HCEC 1CT (cell line): ENCODE measurements at places on chromosomes 2 and 18.

DNA sequence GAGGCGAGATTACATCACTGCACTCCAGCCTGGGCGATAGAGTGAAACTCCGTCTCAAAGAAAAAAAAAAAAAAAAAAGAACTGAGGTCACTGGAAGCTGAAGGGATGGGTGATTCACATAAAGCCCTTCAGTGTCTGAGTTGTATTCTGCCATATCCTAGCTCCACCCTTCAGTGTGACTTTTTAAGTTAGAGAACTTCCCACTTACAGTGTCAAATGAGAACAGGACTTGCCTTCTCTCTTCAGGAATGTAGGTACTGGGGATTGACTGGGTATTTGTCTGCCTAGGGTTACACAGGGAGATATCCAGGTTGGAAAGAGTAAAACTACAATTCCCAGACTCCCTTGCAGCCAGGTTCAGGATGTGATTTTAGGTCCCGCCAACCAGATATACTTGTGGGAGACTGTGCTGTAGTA, 37.9 kb downstream of the EHD3 start:
- no peak for DNase-seq

DNA sequence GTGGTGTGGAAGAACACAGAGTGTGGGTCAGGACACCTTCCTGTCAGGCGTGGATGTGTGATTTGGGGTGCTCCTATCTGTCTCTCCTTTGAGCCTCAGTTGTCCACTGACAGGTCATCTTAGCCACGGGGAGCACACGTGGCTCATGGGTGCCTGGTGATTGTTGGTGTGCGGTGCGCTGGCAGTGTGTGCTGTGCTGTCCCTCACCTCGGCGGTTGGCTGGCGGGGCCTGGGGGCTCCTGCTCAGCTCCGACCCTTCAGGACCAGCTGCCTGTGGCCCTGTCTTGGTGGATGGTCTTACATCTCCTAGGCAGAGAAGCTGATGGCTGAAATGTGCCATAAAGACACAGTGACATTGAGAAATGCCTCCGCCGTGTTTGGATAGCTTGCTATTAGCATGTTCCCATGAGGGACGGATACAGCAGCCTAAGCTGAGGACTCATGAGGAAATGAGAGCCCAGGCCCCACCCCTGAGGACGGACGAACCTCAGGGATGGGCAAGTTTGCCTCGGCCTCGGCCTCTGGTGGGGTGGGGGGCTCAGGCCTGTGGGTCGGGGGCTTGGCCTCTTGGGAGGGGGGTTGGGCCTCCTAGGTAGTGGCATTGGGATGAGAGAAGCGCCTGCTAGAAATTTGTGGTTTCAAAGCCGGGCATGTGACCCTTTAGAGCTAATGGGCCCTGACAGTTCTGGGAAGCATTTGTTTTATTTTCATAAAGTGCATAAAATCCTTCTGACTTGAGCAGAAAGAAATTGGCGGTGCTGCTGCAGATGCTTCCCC, 20.3 kb upstream of the ASB1 start:
- no peak for DNase-seq

DNA sequence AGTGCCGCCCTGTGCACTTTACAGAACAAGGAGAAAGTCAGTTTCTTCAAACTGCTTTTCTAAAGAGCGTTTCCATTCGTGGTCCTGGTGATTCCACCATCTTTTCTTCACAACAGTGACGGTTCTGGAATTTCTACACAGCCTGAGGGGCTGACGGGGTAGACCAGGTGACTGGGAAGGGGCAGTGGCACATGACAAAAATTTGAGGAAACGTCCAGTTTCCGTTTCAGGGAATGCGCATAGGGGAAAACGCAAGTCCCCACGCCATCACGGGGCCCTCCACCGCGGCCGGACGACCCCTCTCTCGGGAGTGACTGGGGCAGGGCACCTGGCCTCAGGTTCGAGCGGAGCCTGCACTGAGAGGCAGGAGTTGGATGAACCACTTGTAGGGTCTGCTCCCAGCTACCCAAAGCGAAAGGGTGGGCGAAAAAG, 980 bp upstream of the SPTBN1 start:
- DNase-seq: no peak

DNA sequence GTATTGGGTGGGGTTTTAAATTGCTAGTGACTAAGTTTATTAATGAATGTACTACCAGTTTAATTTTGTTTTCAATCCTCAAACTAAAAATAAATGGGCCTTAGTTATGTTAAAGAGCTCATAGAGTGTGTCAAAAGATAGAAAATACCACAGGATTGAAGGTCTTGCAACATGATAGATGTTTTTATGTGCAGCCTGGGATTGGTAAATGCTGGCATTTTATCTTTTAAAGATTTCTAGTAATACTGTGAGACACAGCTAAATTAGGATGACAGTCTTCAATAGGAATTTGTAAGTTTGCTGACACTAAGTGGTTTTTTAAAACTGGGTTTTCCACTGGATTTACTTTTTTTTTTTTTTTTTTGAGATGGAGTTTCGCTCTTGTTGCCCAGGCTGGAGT, 122.3 kb downstream of the HAUS1 start:
- peak; percentile 3 for DNase-seq

DNA sequence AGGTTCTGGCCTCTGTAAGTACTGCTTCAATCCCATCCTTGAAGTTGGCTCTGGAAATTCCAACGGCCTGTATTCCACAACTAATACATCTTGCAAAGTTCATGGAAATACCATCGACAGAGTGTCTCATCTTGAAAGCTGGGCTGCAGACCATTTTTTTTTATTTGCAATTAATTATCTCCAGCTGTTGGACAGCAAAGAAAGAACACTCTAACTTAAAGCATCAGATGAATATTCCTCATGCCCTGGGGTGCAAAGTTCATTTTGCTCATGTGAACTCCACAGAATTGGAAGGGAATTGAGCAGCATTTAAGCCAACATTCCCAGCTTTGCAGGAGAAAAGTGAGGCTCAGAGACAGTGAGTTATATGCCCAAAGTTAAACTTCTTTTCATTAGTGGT, 96.5 kb upstream of the PIEZO2 start:
- no peak for DNase-seq

DNA sequence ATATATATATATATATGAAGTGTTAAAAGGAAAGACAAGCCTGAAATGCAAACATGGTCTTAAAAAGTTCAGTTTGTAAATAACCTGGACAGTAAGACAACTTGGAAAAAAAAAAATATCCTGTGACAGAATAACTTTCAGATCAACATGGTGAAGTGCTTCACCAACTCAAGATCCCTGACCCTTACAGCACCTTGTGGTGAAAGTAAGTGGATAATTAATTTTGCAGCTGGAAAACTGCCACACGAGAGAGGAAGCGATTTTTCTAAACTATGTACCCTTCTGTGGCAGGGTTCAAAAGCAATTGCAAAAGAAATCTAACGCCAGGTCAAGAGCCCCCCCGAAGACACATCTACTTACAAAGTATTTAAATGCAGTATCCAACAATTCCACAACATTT, 95.8 kb downstream of the PAX3 start:
- no peak for DNase-seq

- DNase-seq: peak; percentile 84
Measured at GRCh38 chr2:51350100-51350499, 318.2 kb upstream of the NRXN1 start.

DNA sequence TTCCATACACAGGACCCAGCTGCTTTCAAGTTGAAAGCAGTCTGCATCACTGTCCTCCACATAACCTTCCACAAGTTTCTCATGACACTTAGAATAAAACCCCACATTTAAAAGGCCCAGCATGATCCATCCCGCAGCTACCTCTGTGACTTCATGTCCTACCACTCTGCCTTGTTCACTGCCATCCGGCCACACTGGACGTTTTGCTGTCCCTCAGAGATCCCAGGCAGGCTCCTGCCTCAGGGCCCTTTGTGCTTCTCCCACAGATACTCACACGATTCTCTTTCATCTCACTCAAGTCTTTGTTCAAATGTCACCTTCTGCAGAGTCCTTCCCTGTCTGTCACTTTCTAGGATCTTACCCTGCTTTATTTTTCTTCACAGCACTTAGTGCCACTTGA, 232.9 kb upstream of the BOD1L2 start:
- no peak for DNase-seq

DNA sequence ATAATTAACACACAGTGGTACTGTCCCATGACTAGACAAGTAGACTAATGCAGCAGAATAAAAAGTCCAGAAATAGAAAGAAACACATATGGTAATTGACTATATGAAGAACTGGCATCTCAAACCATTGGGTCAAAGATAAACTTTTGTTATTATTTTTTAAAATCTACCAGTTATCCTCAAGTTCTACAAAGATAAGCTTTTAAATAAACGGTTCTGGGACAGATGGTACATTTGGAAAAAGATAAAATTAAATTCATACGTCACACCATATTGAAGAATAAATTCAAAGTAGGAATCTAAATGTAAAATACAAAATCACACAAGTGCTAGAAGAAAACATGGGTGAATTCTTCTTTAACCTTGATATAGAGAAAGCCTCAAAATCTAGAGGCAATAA, 37.6 kb upstream of the PLEKHM3 start:
- no peak for DNase-seq

DNA sequence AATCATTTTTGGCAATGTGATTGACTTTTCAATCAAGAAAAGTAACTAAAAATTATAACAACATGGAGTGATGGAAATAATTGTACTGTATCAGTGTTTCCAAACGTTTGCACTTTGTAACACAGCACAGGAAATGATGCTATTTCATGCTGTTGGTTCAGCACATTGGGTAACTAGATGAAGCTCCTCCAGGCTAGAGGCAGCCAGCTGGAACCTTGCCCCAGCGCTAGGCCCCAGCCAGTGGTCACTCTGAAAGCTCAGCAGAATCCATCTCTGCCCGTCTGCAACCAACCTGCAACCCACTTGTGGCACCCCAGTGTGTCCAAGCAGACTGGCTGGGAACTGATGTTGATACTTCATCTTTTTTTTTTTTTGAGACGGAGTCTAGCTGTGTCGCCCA, 15.3 kb downstream of the UNC50 start:
- no peak for DNase-seq

DNA sequence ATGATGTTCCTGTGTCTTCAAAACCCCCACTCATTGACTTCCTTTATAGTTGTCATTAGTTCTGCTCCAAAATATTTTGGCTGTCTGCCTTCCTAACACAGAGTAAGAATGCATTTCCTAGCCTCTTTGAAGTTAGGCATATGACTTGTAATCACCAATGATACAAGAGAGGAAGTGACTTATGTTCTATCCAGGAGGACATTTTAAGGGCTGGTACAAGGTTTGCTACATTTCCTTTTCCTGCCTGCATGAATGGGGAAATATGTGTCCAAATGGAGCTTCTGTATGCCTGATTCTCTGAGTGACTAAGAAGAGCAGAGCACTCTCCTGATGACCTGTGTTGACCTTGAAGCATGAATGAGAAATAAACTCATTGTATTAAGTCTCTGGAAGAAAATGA, 115.1 kb downstream of the PLCL1 start:
- DNase-seq: no peak

GRCh38 chr18:23077493-23078256, 57.6 kb upstream of the CABLES1 start:
- DNase-seq: peak; percentile 14

- DNase-seq: no peak
Measured at GRCh38 chr2:12705230-12705629, 11.5 kb upstream of the TRIB2 start.

DNA sequence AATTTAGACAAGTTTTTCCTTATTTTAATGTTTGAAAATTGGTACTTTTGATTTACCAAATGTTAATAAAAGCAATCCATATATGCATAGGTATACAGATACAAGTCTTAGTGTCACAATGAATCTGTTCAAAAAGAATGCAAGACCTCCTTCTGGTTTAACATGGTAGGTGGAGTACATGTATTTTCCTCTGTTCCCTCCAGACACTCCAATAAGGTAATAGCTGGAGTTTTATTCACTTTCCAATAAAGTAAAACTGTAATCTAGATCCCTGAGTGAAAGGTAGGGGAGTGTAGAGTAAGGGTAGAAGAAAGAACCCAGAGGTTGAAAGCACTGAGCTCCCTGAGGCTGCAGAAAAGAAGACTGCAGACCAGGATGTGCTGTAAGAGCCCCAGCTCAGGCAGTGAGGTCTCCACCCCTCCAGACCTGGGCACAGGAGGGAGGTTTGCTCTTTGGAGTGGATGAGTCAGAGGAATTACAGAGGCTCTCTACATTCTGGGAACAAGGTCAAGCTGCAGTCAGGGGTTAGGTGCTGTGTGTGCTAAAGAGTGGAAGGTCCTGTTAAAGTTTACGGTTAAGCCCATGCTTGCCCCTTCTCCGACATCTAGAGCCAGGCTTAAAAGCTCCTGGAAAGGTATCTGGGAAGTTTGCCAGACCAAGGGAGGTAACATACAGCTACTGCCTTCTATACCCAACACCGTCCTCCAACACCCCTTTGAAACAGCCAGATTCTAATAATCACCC, 27.6 kb upstream of the STAT1 start:
- DNase-seq: peak; percentile 78

DNA sequence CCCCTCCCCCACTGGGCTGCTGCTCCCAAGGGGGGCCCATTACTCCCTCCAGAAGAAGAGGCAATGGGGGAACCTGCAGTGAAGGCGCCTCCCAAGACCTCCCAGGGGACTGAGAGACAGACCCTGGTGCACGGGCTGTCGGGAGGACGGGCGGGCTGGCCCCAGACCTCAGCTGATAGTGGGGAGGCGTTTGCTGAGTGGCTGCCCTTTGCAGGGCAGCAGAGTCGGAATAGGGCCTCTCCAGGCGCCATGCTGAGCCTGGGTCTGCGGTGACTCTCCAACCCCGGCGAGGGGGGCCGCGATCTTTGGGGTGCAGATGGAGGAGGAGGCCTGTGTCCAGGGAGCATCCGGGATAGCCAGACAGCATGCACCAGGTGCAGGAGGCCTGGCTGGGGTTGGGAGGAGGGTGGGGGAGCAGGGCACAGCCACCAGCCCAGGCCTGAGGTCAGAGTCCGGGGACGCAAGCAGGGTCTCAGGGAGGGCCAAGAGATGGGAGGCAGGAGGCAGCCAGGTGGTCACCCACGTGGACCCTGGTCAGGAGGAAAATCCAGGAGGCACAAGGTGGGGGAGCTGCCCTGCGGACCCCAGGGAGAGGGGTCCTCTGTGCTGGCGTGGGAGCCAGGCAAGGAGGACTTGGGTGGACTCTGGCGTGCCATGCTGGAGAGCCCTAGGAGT, 11.0 kb downstream of the CROCC2 start:
- no peak for DNase-seq

DNA sequence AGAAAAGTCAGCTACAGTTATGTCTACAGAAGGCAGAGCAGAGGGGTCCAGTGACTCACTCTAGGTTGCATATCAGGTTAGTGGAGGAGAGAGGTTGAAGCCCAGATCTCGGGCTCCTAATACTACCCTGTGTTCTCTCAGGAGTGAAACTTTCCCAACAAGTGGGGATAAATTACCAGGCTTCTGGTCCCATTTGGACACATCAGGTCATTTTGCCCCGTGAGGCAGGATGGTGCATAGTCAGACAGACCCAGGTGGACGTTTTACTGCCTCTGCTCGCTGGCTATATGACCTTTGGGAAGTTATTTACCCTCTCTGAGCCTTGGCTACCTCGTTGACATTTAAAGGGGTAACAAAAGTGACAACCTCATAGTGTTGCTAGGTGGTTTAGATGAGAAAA, 128.0 kb upstream of the REV1 start:
- DNase-seq: no peak

DNA sequence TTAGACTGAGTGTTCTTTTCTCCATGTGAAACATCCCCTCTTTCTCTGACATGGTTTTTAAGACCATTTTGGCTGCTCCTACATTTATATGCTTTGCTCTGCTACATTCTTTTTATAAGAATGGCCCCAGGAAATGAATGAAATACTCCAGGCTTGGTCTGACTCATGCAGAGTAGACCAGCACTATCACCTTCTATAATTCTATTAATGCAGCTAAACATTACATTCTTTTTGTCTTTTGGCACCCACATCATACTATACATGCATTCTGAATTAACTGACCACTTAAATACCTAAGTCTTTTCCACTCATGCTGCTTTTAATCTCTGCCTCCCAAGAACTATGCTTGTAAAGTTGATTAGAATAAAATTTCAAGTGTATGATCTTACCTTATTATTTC, 94.1 kb downstream of the AAK1 start:
- DNase-seq: peak; percentile 34
